ENCODE measurements at places on chromosomes 6 and 20.

GRCh38 chr6:130655586-130655985, 171.6 kb upstream of the SMLR1 start:
- no peak for DNase-seq

- DNase-seq, result no peak
Measured at GRCh38 chr6:127083963-127084310, 34.5 kb upstream of the RSPO3 start.

GRCh38 chr6:81694855-81695254, 57.6 kb downstream of the TENT5A start:
- DNase-seq, result no peak

DNA sequence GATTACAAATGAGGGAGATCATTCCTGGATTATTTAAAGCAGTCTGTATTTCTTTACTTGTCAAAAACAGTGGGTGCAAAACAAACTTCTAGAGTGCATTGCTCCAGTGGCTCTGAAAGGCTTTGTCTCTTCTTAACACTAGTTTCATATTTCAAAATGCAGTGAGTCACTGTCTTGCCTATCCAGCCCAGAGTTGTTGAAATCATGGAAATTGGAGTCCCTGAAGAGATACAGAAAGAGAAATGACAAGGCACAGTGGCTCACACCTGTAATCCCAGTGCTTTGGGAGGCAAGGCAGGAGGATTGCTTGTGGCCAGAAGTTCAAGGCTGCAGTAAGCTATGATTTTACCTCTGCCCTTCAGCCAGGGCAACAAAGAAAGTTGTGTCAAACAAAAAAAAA, 11.3 kb downstream of the SLC2A12 start:
- no peak for DNase-seq

DNA sequence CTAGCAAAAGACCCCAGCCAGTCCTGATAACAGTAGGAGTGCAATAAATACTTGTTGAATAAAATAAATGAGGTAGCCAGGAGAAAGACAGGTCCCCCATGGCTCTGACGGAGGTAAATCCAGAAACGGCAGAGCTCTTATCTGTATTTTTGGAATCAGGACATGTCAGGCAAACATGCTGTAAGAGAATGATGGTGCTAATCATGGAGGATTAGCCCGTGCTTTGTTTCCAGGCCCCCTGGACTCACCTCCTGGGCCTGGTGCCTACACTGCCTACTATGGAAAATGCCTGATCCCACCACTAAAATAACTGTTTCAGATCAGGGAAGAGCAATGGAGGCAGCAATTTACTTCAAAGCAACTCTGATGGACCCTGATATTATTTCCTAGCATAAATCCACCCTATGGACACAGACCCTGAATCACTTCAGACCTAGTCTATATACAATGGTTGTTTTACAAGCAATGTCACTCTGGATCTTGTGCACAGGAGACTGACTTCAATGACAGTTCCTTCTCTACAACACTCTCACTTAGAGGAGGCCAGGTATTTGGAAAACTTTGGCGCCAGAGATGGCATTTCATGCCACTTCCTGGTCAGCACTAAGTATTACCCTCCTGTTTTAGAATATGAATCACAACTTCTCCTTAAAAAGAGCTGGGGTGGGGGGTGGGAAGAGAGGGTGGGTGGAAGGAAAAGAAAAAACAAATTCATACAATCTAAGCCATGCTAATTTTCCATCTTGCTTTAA, 6.4 kb downstream of the MRPL14 start:
- DNase-seq, result no peak

DNA sequence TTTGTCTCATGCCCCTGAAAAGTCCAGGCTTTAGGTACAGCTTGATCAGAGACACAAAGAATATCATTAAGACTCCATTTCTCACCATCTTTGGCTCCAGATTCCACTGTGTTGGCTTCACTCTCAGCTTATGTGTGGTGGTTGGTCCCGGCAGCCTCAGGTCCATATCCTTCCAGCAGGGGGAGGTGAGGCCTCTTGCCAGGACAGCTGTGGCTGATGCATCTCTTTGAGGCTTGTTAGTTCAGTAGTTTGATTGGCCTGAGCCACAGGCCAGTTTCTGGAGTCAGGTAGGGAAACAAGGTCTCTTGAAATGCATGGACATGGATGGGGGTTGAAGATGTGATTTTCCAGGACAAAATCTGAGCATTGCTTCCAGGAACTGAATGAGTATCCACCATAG, 62.4 kb downstream of the JAG1 start:
- no peak for DNase-seq

DNA sequence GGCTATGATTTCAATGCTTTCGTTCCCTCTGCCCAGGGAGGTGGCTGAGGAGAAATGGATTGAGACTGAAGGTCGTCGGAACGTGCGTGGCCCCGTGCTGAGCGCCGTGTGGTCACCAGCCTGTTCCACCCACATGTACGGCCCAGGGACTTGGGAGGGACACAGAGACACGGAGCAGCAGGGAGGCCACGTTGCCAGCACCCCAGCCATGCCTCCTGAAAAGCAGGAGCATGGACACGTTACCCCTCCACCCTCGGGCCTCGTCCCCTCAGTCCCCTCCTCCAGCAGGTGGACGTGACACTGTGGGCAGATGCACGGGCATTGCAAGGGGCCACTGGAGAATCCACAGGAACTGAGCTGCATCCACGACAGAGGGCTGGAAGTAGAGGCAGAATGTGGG, 133.1 kb upstream of the CST7 start:
- DNase-seq, result no peak

GRCh38 chr6:24126586-24127192, 674 bp downstream of the NRSN1 start:
- DNase-seq, result no peak

GRCh38 chr6:138194287-138194686, 24.0 kb downstream of the PBOV1 start:
- DNase-seq, result no peak

- DNase-seq, result no peak
Measured at GRCh38 chr6:29627755-29628418, 5.1 kb downstream of the GABBR1 start.

- no peak for DNase-seq
Measured at GRCh38 chr6:109653264-109653663, 37.7 kb downstream of the AK9 start.

DNA sequence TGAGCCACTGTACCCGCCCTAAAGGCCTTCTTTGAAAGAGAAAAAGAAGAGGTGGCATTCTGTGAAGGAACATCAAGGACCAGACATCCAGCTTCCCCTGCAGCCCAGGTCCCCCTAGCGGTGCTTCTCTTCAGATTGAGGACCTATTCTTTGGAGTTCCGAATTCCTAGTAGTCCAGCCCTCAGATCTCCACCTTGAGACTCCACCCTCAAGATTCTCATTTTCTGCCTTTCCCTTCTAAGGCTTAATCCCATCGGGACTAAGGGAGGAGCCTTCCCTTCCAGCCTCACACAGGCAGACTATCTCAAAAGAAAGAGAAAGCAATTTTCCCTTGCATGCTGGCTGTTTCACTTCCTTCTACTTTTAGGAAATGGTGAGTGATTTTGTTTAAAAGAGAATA, 32.5 kb downstream of the MUC22 start:
- DNase-seq, result no peak

DNA sequence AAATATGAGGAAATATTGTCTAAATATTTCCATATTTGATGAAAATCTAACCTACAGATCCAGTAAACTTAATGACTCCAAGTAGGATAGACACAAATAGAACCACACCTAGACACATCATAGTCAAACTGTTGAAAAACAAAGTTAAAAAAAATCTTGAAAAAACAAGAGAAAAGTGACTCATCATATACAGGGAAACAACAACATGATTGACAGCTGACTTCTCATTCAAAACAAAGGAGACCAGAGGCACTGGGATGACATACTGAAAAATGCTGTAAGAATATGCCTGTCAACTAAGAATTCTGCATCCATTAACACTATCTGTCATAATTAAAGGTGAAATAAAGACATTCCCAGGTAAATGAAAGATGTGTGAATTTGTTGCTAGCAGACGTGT, 38.8 kb downstream of the BMP2 start:
- DNase-seq, result no peak
